Activated CD8-positive, alpha-beta memory T cell treated with anti-CD3 and anti-CD28 coated beads for 1 hour (primary cell): ENCODE measurements at places on chromosomes 4 and X.

DNA sequence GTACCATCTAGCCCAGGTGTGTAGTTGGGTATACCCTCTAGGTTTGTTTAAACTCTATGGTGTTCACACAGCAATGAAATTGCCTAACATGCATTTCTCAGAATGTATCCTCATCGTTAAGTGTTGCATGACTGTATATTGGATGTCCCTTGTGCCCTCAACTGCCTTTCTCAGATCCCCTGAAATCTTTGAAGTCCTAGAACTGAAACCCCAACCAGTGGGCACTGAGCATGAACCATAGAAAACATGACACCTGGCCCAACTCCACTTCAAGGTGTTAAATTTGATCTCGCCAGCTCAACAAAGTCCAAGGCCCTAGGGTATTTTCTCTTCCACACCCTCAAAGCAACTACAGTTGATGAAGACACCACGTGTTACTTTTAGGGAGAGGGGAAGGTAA lies 35.6 kb downstream of the GPR143 start:
- no peak for DNase-seq

GRCh38 chr4:78864405-78865024 lies 74.7 kb downstream of the PAQR3 start:
- DNase-seq, result peak; percentile 4

DNA sequence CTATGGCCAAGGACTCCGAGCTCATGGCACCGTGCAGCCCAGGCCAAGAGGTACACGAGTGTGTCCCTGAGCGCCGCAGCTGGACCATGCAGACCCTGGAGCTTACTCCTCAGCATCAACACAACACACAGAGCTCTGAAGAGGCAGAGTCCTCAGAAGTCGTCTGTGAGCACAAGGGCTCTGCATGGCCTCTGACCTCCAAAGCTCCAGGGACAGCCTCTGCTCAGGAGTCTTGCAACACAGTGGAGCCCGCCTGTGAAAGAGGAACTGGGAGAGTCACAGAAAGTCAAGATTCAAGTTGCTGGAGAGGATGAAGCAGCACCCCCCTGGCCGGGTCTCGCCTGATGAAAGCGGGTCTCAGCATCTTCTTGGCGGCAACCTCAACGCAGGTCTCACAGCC lies 2.9 kb downstream of the LRPAP1 start:
- DNase-seq, result no peak

DNA sequence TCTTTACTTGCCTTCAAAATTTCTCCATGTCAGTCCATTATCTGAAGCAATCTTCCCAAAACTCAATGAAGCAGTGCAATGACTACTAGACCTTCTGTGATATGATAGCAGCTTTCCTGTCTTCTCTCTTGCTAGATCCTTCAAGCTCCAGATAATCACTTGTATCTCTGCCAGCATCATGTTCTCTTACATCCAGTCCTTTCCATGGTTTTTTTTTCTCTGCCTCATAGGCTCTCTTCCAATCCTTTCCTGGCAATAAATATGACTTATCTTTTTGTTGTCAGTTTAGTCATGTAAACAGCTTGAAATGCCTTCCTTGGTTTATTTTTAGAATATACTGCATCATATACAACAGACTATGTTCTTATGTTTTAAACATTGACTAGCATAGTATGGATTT lies 193.5 kb downstream of the CFAP299 start:
- DNase-seq, result no peak

GRCh38 chrX:13367950-13368349 lies 48.1 kb upstream of the ATXN3L start:
- no peak for DNase-seq

GRCh38 chrX:1661922-1662221 lies 47.0 kb downstream of the ASMT start:
- DNase-seq, result no peak

- no peak for DNase-seq
Observed at GRCh38 chr4:29224911-29225310, 1495.3 kb upstream of the PCDH7 start.

DNA sequence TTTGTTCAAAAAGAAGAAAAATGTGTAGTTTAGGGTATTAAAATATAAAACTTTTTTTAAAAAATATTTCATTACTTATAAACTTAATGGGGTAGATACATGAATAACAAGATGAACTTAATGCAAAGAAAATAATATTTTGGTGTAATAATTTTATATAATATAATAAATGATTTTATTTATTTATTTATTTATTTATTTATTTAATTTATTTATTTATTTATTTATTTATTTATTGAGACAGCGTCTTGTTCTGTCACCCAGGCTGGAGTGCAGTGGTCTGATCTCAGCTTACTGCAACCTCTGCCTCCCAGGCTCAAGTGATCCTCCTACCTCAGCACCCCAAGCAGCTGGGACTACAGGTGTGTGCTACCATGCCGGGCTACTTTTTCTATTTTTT lies 20.8 kb upstream of the TEX13C start:
- no peak for DNase-seq

DNA sequence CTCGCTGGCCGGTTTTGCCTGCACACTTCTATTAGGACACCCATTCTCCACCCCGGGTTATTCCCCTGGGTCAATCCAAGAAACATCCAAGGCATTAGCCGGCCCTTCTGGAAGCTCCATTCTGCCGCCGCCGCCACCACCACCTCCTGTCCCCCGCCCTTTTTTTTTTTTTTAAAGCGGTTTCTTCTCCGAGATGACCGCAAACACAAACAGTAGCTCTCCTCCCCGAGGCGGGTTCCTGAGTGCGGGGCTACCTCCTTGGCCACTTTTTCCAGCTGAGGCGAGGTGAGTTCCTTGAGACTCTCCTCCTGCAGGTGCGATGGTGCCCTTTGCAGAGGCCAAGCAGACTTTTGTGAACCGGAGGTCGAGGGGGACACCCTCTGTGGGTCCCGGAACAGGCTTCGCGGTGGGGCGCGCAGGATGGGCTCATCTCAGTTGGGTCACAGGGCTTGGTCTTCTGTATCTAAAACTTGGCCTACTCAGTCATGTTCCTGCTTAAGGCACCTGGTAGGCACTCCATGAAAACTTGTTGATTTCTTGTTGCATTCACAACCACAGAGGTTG lies 930 bp downstream of the NWD2 start:
- DNase-seq, result no peak

DNA sequence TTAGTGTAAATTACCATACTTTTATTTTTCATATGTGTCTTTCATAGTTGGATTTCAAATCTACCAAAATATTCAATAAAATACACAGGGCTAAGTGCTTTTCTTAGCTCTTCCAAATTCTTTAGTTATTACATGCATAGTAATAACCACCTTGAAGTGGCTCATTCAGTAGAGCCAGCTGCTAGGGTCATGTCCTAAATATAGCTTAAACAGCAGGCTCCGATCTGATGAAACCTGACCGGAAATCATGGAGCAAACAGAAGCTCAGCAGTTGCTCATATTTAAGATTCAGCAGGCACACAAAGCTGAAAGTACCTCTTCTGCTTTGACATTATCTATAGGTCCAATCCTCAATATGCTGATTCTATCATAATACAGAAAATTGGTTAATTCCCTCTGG lies 1470.4 kb downstream of the ADGRL3 start:
- no peak for DNase-seq

GRCh38 chr4:176587920-176588319 lies 204.8 kb downstream of the VEGFC start:
- no peak for DNase-seq

DNA sequence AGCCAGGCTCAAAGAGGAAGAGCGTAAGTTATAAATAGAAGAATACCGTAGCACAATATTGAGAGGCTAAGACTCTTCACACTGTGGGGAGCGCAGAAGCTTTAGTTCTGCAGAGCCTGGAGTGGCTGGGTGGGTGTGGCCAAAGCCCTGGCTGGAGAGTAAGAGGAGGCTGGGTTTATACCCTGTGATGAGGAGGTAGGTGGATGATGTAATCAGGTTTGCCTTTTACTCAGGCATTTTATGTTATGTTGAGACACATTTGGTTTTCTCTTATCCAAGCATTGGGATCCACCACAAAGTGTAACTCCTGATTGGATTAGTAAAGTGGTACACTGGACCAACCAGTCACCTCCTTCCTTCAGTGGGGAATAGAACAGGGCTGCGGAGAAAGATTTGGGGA lies 13.9 kb downstream of the CDS1 start:
- DNase-seq, result no peak

- no peak for DNase-seq
Observed at GRCh38 chrX:110852180-110852579, 56.6 kb upstream of the CHRDL1 start.

DNA sequence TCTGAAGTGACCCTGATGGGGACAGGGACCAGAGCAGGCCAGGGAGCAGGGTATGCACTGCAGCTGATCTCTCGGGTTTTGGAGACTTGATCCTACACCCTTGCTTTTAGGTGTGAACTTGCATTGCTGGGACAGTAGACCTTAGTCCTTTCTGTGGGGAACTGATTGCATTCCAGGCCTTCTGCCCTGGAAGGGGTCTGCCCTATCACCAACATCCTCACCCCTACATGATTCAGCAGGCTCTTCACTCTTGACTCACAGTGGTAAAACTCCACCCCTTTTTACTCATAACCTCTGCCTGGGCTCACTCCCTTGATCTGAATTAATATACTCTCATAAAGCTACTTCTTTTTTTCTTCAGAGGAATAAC lies 6.6 kb upstream of the DDX60L start:
- no peak for DNase-seq

DNA sequence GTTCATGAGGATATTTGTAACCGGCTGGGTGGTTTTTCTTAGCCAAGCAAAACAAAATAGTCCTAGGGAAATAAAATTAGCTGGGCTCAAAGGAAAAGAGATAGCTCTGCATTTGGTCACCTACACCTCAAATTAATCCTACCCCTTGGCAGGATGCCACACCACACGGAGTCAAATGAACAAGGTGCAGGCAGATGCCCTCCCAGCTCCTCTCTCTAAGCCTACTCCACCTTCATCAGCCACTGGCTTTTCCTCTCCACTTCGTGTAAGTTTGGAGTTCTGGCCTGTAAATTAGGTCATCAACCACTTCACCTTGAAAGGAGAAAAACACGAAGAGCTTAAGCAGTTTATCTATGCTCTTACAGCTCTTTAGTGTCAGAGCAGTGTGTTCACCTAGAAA lies 1.4 kb downstream of the DDIT4L start:
- DNase-seq, result no peak

GRCh38 chrX:151742311-151742710 lies 7.8 kb downstream of the CNGA2 start:
- DNase-seq, result no peak

DNA sequence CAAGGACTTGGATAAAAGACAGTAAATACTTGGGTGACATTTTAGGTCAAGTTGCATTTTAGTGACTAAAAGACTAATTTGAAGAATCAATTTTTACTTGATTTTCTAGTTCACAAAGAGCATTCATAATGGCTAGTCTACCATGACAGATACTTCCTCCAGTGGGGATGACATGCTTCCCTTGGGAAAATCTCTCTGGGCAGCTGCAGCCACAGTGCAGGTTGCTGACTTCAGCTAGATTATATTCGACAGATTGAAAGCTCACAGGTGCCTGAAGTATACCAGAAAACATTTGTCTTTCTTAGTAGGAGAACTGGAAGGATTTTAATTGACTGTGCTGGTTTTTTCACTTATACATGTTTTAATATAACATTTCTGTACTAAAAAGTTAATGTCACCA lies 209.6 kb upstream of the MAGEB2 start:
- no peak for DNase-seq

- no peak for DNase-seq
Observed at GRCh38 chr4:8315435-8316250, 46.1 kb downstream of the HTRA3 start.

- DNase-seq, result no peak
Observed at GRCh38 chr4:53716011-53716410, 124.7 kb upstream of the LNX1 start.

DNA sequence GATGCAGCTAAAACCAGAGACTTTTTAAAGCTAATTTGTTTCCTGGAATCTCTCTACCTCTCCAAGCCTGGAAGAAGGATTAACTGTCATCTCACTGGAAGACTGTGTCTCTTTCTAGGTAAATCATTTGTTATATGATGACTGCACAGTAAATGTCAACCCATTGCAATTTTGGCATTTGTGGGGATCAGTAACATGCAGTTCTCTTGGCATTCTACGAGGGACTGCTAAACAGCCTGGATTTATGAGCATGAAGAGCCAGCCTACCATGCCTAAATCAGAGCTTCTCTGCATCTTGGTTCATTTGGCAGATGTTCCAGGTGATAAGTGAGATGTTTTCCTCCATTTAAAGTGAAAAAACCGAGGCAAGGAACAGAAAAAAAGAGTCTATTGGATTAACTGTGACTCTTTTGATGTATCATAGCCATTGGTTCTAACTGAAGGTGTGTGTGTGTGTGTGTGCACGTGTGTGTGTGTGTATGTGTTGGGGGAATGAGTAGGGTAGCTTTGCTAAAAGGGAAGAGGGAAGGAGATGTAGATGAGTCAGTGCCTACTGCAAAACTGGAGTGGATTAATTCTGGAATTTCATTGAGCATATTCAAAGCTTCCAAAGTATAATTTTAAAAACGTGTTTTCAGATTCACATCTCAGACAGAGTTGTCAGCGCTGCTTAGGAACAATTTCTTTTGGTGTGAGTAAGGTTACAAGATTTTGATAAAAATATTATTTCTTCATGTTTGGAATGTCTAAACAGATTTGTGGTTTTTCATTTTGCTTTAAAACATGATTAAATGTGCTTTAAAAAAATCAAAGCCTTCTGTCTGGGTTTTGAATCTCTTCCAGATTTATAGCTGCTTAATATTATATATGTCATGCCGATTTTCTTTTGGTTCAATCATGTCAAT lies 123.2 kb upstream of the LNX1 start:
- no peak for DNase-seq

GRCh38 chr4:173332963-173333657 lies 1.0 kb downstream of the HMGB2 start:
- no peak for DNase-seq

DNA sequence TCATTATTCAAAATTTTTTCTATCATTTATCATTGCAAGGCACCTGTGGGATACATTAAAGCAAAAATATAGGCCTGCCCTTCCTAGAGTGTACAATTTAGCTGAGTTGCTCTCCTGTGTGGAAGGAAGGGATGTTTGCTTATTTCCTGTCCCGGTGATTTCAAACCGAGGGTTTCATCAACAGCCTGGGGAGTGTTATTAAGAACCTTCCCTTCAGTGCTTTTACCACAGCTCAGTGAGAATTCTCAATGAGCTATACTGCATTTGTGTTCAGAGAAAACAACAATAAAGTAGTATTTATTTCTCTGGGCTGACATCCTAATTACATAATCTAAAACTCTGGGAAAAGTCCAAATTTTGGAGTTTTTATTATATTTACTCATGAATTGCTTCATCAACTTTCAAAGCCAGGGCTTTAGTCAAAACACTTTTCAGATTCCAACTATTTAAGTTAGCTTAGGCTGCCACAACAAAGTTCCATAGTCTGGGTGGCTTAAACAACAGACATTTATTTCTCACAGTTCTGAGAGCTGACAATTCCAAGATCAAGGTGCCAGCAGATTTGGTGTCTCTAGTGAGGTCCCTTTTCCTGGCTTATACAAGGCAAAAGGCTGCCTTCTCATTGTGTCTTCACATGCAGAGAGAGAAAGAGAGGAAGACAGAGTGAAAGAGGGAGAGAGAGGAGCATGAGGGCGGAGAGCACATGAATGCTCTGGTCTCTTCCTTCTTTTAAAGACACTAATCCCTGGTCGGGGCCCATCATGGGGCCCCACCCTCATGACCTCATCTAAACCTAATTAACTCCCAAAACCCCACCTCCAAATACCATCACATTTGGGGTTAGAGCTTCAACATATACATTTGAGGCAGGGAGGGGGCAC lies 62.6 kb downstream of the MMRN1 start:
- no peak for DNase-seq
